Left lung (tissue), 14 donors: ENCODE measurements at places on chromosomes 6 and 20.

DNA sequence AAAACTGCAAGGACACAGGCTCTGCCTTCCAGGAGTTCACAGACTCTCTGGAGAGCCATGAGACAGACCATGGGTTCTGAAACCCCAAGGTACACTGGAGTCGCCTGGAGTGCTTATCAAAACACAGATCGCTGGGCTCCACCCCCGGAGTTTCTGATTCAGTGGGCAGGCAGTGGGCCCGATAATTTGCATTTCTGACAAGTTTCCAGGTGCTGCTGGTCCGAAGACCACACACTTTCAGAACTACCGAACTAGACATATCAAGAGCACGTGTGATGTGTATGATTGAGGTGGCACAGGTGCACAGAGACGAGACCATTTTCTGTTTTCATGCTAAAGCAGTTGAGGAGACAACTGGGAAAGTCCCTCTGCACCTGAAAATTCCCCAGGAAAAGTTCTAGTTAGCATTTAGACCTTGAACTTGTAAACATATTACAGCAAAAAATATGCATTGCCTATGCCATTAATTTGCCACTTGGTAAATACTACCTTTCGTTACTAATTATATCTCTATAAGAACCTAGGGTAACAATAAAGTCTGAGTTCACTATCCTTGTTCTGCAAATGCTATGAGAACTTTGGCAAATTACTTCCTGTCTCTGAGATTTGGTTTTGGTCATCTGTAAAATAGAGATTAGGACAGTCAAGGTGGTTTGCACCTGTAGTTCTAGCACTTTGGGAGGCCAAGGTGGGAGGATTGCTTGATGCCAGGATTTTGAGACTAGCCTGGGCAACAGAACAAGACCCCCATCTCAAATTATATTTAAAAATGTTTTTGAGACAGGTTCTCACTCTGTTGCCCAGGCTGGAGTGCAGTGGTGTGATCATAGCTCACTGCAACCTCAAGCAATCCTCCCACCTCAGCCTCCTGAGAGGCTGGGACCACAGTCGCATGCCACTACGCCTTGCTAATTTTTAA lies 14.3 kb upstream of the PIM1 start:
- DNase-seq, result no peak
- peaks cover 8% of the 10 kb centered on the region for H3K4me1 ChIP-seq
- H3K4me3 ChIP-seq, result no peak overlapping the region
- H3K27me3 ChIP-seq, result no peaks in the 10 kb centered on the region

DNA sequence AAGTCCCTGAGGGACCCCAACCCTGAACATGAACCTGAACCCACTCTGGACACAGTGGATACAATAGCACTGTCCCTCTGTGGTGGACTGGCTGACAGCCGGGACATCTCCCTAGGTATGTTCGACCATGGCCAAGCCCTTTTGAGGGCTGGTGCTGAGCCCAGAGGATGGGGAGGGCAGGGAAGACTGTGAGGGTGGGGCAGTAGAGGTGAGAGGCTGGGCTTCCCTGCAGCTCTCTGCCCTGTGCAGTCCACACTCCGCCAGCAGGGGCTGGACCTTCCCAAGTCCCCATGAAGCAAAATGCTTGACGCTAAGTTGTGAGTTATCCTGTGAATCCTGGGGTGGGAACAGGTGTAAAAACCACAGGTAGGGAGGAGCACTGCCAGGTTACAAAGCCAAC lies 11.5 kb downstream of the LPIN3 start:
- no peaks in the 10 kb centered on the region for H3K27me3 ChIP-seq
- no peak overlapping the region for H3K4me3 ChIP-seq
- H3K36me3 ChIP-seq, result peaks cover 21% of the 10 kb centered on the region
- no peak for DNase-seq

DNA sequence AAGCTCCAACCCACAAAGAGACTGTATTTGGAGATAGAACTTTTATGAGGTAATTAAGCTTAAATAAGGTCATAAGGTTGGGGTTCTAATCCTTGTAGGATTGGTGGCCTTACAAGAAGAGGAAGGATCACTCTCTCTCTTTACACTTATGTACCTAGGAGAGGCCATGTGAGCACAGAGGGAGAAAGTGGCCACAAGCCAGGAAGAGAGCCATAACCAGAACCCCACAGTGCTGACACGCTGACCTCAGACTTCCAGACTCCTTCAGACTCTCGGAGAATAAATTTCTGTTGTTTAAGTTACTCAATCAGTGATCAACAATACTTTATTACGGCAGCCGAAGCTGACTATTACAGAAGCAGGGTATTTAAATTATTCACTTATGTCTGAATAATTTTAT lies 430.5 kb upstream of the EPHA7 start:
- H3K4me1 ChIP-seq, result no peaks in the 10 kb centered on the region
- no peaks in the 10 kb centered on the region for H3K27me3 ChIP-seq
- DNase-seq, result no peak

DNA sequence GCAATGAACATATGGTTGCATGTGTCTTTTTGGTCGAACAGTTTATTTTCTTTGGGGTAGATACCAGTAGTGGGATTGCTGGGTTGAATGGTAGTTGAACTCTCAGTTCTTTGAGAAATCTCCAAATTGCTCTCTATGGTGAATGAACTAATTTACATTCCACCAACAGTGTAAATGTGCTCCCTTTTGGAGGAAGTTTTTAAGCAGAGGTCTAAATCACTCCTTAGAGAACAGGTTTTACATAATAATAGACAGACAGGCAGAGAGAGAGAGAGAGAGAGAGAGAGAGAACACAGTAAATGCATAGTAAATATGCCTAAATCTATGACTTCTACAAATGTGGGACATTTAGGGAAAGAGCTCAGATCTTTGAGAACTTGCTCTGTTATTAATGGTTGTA lies 37.6 kb downstream of the GRM1 start:
- no peak overlapping the region for H3K27ac ChIP-seq
- no peaks in the 10 kb centered on the region for H3K36me3 ChIP-seq
- DNase-seq, result no peak
- H3K4me3 ChIP-seq, result no peak overlapping the region
- H3K27me3 ChIP-seq, result no peaks in the 10 kb centered on the region

DNA sequence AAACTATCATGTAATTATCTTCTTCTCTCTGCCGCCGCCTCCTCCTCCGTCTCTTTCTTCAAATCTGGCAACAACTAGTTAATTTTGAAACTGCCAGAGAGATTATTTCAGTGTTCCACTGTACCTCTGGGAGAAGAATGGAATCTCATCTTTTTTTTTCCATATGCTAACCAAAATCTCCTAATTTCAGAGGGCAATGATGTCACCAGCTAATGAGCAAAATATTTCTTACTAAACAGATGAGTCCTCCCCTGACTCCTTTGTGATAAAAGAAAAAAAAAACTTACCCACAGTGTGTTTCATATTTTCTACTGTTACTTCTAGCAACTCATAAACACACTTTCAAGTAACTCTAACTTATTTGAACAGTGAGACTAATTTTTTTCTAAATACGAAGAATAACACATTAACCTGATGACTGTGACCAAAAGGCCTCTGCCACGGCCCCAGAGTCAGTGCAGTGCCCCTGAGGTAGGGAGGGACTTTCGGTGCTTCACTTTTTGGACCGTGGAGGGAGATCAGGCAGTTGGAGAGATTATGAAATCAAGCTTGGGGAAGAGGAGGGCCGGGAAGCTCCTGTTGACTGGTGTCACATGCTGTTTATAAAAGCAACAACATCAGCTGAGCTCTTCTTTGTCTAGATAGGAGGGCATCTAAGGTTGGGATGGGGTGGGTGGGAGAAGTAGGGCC lies 159.6 kb downstream of the SASH1 start:
- no peak for DNase-seq
- no peaks in the 10 kb centered on the region for H3K4me1 ChIP-seq
- peak overlapping the region; percentile 39 for H3K27ac ChIP-seq
- H3K27me3 ChIP-seq, result no peaks in the 10 kb centered on the region

- H3K27me3 ChIP-seq, result no peaks in the 10 kb centered on the region
- no peak for DNase-seq
- H3K4me1 ChIP-seq, result peaks cover 15% of the 10 kb centered on the region
Measured at GRCh38 chr6:41579088-41579610, 33.0 kb downstream of the FOXP4 start.

- no peaks in the 10 kb centered on the region for H3K36me3 ChIP-seq
- DNase-seq, result no peak
- no peak overlapping the region for H3K4me3 ChIP-seq
- no peaks in the 10 kb centered on the region for H3K27me3 ChIP-seq
- peak overlapping the region; percentile 69 for H3K27ac ChIP-seq
Measured at GRCh38 chr6:169146521-169146920, 107.1 kb downstream of the THBS2 start.

GRCh38 chr6:26520237-26520849 lies 17.8 kb upstream of the HMGN4 start:
- DNase-seq, result no peak
- no peaks in the 10 kb centered on the region for H3K36me3 ChIP-seq
- peak overlapping the region; percentile 50 for H3K4me3 ChIP-seq
- peaks cover 4% of the 10 kb centered on the region for H3K4me1 ChIP-seq

GRCh38 chr6:168363302-168363701 lies 43.7 kb upstream of the DACT2 start:
- H3K4me1 ChIP-seq, result no peaks in the 10 kb centered on the region
- H3K4me3 ChIP-seq, result no peak overlapping the region
- no peak for DNase-seq
- no peaks in the 10 kb centered on the region for H3K27me3 ChIP-seq

DNA sequence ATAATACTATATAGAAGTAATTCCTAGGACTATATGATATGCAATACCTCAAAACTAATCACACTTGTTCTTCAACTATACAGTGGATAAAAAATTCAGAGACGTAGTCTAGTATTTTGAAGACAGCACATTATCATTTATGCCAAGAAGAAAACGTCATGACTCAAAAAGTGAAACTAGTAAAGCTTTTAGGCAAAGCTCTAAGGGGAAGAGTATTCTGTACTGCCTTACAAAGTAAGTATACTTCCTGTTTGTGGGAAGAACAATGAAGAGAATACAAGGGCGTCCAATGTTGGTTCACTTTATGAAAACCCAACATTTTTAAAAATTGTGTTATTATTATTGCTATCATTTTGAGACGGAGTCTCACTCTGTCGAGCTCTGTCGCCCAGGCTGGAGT lies 27.9 kb downstream of the LOC128125822 start:
- H3K4me3 ChIP-seq, result no peak overlapping the region
- no peaks in the 10 kb centered on the region for H3K36me3 ChIP-seq
- no peak overlapping the region for H3K27ac ChIP-seq

- no peaks in the 10 kb centered on the region for H3K36me3 ChIP-seq
- no peaks in the 10 kb centered on the region for H3K27me3 ChIP-seq
- H3K4me1 ChIP-seq, result no peaks in the 10 kb centered on the region
- H3K4me3 ChIP-seq, result no peak overlapping the region
Measured at GRCh38 chr6:112237595-112237994, 16.8 kb downstream of the LAMA4 start.

- no peak for DNase-seq
- peaks cover 10% of the 10 kb centered on the region for H3K4me1 ChIP-seq
- H3K36me3 ChIP-seq, result no peaks in the 10 kb centered on the region
Measured at GRCh38 chr6:142913511-142914047, 31.4 kb downstream of the HIVEP2 start.

- no peaks in the 10 kb centered on the region for H3K27me3 ChIP-seq
- no peak overlapping the region for H3K27ac ChIP-seq
- no peak for DNase-seq
- H3K4me3 ChIP-seq, result no peak overlapping the region
- H3K36me3 ChIP-seq, result no peaks in the 10 kb centered on the region
Measured at GRCh38 chr20:23966927-23967615, 21.5 kb downstream of the GGTLC1 start.

DNA sequence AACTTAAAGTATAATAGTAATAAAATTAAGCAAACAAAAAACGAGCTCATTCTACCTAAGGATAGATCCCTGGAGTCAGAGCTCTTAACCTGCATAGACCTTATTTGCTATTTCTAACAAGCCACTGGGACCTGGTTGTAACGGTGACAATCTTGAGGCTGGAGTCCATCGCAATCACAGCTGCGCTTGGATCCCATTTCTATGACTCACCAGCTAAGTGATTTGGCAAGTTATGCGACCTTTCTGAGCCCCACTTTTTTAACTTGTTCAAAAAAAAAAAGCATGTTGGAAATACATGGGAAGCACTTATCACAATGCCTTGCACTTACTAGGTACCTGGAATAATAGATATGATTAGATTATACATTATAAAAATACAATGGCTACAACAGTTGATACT lies 389.5 kb upstream of the CDH4 start:
- H3K36me3 ChIP-seq, result no peaks in the 10 kb centered on the region
- no peak for DNase-seq
- H3K4me1 ChIP-seq, result no peaks in the 10 kb centered on the region
- no peak overlapping the region for H3K27ac ChIP-seq

DNA sequence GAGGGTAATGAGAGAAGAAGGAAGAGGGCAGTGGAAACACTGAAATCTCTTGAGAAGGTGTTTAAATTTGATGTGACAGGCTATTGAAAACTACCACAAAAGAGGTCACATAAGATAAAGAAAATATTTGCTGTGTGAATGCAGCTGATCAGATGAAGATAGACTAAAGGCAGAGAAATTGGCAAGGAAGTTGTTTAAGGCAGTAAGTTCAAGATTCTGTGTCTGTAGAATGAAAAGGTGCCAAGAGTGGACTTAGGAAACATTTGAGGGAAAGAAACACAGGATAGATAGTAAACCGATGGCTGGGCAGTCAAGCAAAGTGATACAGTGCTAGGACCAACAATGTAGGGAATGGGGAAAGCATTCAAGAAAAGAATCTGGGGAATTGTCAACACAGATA lies 332.3 kb upstream of the MARCKS start:
- no peak for DNase-seq

DNA sequence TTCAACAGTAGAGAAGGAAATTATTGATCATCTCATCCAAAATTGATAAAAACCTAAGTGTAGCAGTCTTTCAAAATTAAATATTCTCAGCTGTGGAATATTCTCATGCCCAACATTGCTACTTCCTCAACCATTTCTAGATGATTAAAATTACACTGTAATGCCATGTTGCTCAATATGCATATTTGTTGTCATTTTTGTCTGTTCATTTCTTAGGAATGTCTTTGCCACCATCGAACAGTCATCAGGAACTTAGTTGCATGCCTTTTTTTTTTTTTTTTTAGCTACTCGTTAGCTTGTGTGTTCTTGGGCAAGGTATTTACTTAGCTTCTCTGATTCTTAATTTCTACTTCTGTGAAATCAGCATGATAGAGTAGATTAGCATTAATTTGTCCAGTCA lies 188.6 kb downstream of the DTNBP1 start:
- no peak for DNase-seq
- H3K27ac ChIP-seq, result peak overlapping the region; percentile 48
- no peak overlapping the region for H3K4me3 ChIP-seq
- no peaks in the 10 kb centered on the region for H3K27me3 ChIP-seq

DNA sequence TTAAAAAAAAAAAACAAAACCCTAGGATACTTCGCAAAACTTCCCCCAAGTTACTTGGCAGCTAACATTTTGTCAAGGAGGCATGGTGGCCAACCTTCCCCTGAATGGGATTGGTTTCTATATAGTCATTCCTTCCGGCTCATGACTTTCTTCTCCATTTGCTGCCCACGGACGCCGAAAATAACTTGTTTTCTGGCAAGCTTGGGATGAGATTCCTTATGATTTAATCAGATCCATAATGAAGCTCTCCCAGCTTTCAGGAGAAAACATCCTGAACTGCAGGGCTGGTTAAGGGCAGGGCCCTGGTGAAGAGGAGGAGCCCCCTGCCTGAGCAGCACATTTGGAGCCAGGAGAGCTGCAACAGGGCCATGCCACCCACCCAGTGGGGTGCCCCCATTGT lies 49.9 kb downstream of the PPP1R16B start:
- no peaks in the 10 kb centered on the region for H3K27me3 ChIP-seq
- DNase-seq, result no peak
- no peak overlapping the region for H3K27ac ChIP-seq
- no peaks in the 10 kb centered on the region for H3K4me1 ChIP-seq

- no peaks in the 10 kb centered on the region for H3K36me3 ChIP-seq
- no peaks in the 10 kb centered on the region for H3K27me3 ChIP-seq
- no peak overlapping the region for H3K27ac ChIP-seq
- H3K4me3 ChIP-seq, result no peak overlapping the region
- H3K4me1 ChIP-seq, result no peaks in the 10 kb centered on the region
Measured at GRCh38 chr6:161543684-161544309, 269.9 kb upstream of the AGPAT4 start.
